ENCODE measurements at places on chromosomes 6 and 20.

DNA sequence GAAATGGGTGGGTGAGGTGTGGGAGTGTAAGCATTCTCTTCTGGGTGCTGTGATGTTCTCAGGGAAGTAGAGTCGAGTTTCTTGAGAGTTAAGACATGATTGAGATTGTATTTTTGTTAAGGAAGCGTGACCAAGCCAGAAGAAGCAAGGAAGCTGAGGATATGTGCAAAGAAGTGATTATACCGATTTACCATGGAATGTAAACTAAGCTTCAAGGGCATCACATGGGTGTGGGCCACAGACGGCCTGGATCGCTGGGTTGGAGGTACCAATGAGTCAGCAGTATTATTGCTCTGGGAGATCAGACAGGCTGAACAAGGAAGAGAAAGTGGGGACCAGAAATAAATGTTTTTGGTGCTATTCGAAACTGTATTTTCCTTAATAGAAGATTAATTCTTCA, 184.1 kb upstream of the GMDS start:
- DNase-seq: no peak

GRCh38 chr6:107653861-107654394, 164.0 kb downstream of the SOBP start:
- no peak for DNase-seq

DNA sequence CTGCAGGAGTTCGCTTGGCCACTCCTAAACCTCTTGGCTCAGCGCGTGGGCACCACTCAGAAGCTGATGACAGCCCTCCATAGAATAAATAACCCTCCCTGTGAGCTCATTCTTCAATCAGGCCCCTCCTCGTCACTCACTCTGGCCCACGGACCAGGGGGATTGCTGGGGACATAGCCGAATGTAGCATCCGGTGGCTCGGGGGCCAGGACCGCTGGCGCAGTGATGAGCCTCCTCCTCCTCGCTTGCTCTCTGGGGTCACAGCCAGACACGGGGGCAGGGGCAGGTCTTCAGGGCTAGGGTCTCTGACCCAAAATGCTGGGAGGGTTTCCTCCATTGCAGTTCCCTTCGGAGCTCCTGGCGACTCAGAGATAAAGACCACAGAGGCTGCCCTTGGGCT, 79.9 kb downstream of the TFAP2C start:
- DNase-seq: no peak

- no peak for DNase-seq
Observed at GRCh38 chr6:107731422-107732319, 92.4 kb downstream of the SCML4 start.

DNA sequence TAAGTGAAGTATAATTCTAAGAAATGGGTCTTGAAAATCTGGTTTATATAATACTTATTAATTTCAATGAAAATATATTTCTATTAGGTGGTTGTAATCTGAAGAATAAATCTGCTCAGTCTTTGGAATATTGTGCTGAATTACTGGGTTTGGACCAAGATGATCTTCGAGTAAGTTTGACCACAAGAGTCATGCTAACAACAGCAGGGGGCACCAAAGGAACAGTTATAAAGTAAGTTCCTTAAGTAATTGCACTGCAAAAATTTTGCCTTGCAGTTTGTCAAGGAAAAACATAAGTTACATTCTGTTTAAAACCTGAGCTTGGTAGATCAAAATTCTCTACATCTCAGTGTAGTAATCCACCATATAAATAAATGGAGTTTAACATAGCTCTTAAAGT, 106.0 kb downstream of the MYO6 start:
- DNase-seq: no peak

GRCh38 chr6:128495536-128496333, 24.7 kb downstream of the PTPRK start:
- no peak for DNase-seq

GRCh38 chr6:22651731-22652130, 82.4 kb downstream of the HDGFL1 start:
- DNase-seq: no peak

DNA sequence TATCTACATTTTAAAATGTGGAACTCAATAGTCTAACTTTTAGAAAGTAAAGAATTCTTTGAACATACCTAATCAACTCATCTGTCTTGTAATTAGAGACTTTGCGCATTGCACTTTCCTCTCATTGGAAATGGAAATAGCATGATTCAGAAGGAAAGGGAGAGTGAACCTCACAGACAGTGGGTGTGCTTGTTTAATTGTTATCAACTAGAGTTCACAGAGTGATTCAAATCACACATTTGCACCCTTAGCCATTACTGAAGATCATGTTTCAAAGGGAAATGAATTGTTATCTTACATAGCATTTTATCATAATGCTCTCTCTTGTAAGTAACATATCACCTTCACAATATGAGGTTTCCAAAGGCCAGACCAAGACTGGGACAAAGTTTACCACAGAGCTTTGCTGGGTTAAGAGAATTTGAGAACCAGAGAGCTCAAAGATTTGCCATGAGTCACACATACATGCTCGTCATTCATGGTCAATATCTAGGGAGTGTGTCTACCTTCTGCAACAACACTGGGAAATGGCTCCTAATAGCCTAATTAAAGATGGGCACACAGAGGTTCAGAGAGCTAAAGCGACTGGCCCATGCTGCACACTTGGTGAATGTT, 21.5 kb downstream of the GSTA3 start:
- no peak for DNase-seq

DNA sequence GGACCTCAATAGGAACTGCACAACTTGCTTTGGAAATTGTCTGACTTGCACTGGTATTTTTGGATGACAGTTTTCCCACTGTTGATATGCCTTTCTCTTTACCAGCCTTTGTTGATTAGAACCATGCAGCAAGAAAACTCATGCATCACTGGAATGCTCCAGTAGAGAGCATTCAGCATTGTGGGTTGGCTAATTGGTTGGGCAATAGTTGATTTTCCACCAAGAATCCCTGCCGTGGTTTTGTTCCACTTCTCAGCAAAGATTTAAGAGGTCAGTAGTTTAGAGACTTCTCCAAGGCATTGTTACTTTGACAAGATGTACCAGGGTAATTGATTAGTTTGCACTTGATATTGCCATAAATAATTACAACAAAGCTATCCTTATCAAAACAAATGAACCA, 260.0 kb downstream of the DHX35 start:
- no peak for DNase-seq

GRCh38 chr20:38883081-38883980, 42.9 kb upstream of the FAM83D start:
- no peak for DNase-seq

DNA sequence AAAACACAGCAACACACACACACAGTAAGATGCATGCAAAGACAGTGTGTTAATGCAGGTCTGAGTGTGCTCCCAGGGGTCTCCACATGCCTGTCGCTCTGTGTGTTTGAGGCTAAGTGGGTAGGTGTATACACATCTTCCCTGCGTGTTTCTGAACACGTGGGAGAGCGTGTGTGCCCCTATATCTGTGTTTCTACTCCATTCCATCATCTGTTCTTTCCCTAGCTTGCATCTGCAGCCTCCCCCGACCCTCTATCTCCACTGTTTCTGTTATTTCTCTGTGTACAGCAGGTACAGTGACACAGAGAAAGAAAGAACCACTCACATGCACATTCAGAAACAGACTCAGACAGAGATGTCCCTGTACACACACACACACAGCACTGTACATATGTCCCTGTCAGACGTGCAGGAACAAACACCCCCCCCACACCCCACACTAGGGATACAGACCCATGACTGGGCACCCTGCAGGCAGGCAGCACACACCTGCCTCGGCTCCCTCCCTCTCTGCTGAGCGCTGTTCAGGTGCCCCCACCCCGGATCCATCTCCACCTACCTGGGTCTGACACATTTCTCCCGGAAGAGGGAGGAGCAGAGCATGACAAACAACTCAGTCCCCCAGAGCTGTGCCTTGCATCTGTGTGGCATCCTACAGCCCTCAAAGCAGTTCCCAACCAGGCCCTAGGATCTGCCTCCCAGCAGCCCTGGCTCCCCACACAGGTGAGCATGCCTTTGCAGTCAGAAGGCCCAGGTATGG, 27.6 kb downstream of the KCNK15 start:
- no peak for DNase-seq

- DNase-seq: no peak
Observed at GRCh38 chr6:67633058-67633457, 1002.0 kb upstream of the ADGRB3 start.

DNA sequence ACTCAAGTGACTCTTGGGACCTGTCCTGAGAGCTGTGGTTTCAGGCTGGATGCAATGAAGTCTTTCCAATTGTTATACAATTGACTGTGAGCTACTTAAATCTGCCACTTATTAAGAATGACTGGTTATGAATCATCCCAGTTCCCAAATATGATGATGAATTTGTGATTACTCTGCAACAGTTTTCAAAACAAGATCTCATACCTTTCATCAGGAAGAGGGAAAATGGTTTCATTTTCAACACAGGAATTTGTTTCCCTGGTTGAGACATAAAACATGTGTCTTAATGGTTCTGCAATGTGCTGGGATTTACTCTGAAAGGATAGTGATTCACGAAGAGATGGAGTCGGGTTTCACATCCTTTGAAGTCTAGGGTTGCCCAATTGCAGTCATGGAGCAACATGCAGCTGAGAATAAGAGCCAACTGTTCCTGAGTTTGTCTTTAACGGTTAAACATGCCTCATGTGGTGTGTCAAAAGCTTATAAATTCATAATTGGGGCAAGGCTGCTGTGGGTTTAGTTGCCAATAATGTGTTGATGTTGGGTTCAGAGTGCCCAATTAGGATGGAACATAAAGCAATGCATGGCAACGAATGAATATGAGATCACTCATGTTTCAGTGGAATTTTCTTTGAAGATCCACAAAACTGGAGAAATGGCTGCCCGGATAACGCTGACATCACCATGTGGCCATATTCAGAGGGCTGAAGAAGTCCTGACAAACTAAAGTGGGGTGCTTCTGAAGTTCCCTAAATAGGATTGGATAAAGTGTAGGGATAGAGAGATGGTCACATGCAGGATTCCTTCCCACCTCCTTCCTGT, 41.0 kb downstream of the CYP24A1 start:
- no peak for DNase-seq

DNA sequence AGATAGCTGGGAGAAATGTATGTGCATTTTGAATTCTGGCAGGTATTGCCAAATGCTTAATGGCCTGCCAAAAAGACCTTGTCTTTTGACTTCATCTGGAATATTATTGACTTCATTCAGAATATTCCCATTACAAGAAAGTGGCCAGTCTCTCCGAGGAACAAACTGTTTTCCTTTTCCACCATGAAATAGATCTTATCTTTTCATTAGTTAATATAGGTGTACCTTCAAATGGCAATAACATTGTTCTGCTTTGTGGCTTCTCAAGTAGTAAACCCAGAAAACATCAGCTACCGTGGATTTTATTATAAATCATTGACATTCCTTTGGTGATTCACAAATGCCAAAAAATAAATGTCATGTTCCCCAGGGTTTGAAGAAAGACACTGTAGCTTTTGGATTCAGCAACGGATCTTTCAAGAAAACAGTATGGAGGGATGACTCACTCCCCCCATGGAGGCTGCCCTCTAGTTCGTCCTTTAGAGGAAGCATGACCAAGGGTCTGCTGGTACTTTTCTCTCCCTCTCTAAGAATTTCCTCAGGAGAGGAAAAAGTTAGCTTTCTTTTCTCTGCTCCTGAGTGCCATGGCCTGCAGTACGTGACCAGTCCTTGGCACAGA, 1.1 kb upstream of the RNF182 start:
- DNase-seq: no peak

GRCh38 chr6:54031169-54031568, 80.1 kb upstream of the MLIP start:
- DNase-seq: no peak

- DNase-seq: no peak
Observed at GRCh38 chr6:14381829-14382677, 264.5 kb downstream of the CD83 start.

- DNase-seq: no peak
Observed at GRCh38 chr6:170193326-170193821, 97.5 kb downstream of the DLL1 start.

GRCh38 chr20:4681991-4682401, 39.7 kb upstream of the PRND start:
- DNase-seq: no peak

GRCh38 chr6:116536216-116536621, 9.3 kb downstream of the TRAPPC3L start:
- peak; percentile 51 for DNase-seq

DNA sequence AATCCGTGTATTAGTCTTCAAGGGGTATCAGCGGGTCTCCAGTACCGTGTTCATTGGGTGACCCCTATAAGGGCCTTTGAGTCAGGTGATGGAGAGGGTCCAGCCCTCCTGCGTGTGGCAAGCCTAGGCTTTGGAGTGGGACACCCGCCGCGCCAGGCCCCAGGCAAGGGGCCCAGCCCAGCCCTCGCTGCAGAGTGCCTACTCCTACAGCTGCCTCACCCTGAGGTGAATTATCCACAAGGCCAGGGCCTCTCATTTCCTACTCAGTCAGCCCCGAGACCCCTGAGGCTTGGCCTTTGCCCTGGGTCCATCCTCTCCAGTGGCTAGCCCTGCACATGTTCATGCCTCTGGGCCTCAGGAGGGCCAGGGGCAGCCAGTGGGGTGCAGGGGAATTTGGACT, 45.1 kb downstream of the TMEM242 start:
- DNase-seq: no peak

- no peak for DNase-seq
Observed at GRCh38 chr20:41142919-41143318, 5.6 kb downstream of the PLCG1 start.

DNA sequence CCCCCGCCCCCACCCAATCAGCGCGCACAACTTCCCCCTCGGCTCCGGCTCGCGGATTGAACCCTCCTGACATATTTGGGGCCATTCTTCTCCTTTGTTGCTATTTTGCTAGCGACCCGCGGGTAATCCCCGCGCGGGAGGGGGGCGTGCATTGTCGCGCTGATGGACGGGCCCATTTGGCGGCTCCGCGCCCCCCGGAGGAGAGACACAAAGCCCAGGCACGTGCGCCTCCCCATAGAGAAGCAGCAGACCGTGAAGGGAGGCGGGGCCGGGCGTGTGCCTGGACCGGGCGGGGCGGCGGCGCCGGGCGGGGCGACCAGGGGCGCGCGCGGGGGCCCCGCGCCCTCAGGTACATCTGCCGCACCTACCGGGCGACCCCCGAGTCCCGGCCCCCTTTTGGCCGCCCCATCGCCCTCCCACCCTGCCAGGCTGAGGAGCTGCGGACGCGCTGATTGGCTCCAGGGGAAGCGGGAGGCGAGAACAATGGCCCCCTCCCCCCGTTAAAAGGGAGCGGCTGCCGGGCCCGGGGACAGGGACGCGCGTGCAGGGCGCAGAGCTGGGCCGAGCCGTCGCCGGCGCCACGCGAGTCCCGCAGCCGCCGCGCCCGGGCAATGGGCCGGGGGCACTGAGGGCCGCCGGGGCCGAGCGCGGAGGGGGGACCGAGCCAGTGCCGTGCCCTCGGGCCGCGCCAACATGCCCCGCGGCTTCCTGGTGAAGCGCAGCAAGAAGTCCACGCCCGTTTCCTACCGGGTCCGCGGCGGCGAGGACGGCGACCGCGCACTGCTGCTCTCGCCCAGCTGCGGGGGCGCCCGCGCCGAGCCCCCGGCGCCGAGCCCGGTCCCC, at the start of gene INSM1:
INSM1 (plus strand) TSS at position 530 of the 843 bp plus-strand sequence; CDS start at position 694, 164 bp downstream.
- DNase-seq: no peak

DNA sequence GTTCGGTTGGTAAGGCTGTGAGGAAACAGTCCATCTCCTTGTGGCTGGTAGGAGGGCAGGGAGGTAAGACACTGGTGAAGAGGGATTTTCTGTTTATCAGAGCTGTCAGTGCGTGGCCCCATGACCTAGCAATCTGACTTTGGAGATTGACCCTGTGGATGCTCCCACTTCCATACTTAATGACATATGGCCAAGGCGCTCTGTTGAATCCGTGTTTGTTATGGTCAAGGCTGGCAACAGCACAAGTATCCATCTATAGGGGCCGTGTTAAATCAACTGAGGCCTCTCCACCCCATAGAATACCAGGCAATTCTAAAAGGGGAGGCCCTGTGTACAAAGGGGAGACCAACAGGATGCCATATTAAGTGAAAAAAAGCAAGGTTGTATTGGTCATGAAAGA, 25.6 kb upstream of the FOXC1 start:
- no peak for DNase-seq
